ENCODE measurements at places on chromosomes 5 and 9. TPM values are rescaled to one million over a fixed set of nuclear protein-coding genes. Genes with fewer than 3 reads are reported as not detected.
A peak's percentile ranks its signal among the peaks of the same experiment; 100 is the strongest.

- DNase-seq, result no peak
Observed at GRCh38 chr9:92564982-92565381, 29.2 kb upstream of the ECM2 start.

- peak; percentile 58 for DNase-seq
Observed at GRCh38 chr9:120526534-120526933, 53.4 kb downstream of the CDK5RAP2 start.

DNA sequence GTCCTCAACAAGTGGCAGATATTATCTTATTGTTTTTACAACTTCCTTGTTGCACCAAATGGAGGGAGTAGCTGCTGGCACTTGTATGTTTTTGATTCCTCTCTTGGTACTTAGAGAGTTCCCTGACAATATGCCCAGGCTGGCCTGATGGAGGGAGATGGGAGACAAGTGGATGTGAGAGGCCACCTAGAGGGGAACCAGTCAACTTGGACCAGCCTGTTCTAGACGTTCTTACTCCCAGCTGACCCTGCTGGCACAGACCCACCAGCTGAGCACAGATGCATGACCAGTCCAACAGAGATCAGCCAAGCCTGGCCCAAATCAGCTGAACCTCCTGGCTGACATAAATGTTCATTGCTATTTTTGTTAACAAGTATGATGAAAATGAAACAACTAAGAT lies 60.9 kb upstream of the GDNF start:
- DNase-seq, result no peak

Gene CREBRF
- 50.2 TPM for total RNA-seq

DNA sequence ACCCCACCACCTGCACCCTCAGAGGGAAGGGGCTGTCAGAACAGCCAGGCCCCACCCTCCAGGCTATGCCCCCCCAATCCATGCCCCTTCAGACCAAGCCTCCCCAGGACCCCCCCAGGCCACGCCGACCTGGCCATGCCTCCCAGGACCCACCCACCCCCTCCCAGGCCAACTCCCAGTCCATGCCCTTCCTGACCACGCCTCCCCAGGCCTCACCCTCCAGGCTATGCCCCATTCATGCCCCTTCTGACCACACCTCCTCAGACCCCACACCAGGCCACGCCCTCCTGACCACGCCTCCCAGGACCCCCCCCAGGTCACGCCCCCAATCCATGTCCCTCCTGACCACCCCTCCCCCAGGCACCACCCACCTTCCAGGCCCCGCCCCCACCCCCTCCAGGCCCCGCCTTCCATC lies 27.6 kb downstream of the TPPP start:
- peak; percentile 42 for DNase-seq

- DNase-seq, result no peak
Observed at GRCh38 chr5:174599992-174600391, 124.4 kb upstream of the MSX2 start.

GRCh38 chr9:127309715-127310114 lies 45.1 kb downstream of the GARNL3 start:
- DNase-seq, result no peak

DNA sequence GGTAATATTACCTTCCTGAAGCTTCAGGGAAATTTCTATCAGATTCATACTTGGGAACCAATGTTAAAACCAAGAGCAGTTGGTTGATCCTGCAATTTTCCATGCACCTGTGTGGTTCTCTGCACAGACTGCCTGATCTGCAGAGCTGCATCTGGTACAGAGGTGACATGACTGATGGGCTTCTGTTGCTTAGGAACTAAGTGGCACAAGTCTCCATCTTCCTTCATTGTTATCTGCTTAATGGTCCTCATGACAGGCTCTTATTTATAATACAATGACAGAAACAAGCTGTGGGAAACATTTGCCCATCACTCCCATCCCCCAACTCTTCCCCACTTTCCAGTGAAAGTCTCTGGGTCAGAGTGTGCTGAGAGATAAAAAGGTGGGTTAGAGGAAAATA lies 799.1 kb downstream of the TAF11L14 start:
- DNase-seq, result no peak

GRCh38 chr5:31682025-31682424 lies 43.1 kb downstream of the PDZD2 start:
- no peak for DNase-seq

GRCh38 chr5:181160152-181160754 lies 12.9 kb downstream of the OR2V2 start:
- DNase-seq, result no peak

- no peak for DNase-seq
Observed at GRCh38 chr5:32360906-32361305, 48.2 kb upstream of the MTMR12 start.

DNA sequence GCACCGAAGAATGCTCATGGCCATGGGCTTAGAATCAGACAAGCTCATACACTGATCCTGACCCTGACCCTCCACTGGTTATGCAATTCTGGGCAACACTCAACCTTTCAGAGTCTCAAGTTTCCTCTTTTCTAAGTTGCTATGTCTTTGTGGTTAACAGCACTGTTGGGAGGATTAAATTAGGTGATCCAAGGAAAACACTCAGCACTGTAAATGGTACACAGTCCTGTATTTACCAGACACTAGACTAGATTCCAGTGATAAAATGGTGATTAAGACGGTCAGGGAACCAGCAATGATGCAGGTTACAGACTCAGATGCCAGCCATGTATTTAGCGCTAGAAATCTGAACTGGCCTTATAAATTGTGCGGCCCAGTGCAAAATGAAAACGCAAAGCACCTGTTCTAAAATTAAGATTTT lies 8.1 kb downstream of the ARL15 start:
- DNase-seq, result no peak

- no peak for DNase-seq
Observed at GRCh38 chr9:114694146-114694545, 12.2 kb upstream of the TEX48 start.

All from lower lobe of right lung (tissue), 2 donors.